ENCODE measurements at places on chromosomes 1 and 21.

GRCh38 chr1:182962554-182963115, 9.7 kb upstream of the SHCBP1L start:
- DNase-seq: peak; percentile 80

DNA sequence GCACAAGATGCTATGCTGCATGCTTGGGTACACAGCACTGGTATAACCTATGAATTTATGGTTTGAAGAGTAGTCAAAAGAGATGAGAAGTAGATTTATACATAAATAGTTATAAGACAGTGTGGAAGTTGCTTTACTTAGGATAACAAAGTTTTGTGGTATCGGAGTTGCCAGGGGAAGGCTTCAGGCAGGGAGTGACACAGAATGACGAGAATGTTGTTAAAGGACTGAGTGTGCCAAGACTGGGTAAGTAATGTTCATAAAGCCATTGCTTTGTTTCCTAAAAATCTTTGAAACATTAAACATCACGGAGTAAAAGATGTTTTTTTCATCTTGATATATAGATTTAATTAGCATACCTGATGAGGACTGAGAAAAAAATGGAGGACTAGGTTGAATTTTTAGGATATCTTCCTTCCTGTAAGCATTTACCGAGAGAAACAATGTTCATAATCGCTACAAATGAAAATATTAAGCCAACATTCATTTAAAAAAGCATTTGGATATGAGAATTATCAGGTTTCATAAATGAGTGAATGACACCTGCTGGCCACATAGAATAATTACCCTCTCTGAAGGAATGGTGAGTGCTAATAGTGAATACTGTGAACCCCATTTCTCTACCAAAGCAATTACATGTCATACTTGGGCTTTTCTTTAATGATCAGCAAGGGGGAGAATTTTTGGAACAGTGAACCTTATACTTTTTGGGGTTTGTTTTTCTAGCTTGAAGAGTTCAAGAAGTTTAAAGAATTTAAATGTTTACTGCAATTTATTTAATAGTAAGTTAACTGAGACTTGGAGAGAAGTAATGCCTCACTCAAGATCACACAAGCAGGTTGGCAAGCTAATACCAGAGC, 28.4 kb downstream of the EXTL2 start:
- no peak for DNase-seq

DNA sequence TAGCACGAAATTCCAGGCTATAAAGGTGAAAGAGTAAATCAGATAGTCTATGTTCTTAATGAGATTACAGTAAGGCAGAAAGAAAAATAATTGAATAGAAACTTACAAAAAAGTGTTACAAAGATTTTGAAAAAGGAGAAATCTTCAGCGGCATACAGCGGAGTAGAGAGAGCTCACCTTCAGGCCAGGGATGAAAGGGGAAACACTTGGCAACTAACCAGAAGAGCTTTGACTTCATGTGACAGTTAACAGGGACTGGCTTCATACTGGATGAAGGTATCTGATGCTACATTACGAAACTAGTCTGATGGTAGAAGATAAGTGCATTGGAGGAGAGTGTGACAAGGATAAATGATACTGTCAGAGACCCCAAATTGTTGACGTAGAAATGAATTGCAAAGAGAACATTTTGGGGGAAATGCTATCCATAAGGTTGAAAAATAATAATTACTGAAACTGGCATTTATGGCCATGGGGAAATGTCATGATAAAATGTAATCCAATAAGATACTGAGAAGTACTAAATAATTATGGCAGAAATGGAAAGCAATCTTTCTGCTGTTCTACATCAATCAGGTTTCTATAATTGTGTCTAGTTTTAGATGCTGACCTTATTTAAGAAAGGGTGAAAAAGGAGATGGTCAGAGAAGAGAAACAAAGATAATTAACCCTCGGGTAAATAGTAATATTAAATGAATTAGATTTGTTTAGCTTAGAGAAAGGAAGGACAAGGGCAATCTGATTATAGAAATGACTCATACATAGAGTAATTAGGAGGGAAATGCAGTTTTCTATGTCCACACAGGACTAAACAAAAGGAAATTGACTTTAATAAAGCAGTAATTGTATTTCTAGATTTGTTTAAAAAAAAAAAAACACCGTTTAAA, 808.7 kb downstream of the NCAM2 start:
- DNase-seq: no peak

- DNase-seq: no peak
These were observed 975 bp upstream of the MNDA start for GRCh38 chr1:158830074-158830677.

DNA sequence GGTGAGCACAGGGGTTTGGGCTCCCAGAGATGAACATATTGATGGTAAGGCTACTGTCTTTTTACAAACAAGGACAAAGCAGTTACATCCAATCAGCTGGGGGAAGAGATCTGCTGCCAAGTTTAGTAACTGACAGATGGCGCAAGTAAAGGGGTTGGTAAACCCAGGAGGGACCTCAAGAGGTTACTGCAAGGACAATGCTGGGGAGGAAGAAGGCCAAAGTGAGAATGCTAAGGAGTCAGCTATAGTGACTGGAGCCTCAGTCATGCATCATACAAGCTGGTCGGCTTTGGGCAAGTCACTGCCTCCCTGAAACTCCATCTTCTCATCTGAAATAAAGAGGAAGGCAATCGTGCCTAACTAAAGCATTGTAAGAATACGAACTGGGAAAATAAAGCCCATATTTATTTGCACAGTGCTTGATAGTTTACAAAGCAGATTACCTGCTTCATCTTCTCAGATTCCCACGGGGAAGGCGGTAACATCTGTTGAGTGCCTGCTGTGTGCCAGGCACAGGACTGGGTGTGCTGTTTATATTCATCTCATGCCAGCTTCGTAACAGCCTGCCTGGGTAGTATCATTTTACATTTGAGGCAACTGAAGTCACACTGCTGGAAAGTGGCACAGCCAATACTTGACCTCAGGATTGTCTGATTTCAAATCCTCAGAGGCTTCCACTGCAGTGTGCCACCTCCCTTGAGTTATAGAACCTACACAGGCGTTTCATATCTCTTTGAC, 114.8 kb downstream of the BEND5 start:
- no peak for DNase-seq

DNA sequence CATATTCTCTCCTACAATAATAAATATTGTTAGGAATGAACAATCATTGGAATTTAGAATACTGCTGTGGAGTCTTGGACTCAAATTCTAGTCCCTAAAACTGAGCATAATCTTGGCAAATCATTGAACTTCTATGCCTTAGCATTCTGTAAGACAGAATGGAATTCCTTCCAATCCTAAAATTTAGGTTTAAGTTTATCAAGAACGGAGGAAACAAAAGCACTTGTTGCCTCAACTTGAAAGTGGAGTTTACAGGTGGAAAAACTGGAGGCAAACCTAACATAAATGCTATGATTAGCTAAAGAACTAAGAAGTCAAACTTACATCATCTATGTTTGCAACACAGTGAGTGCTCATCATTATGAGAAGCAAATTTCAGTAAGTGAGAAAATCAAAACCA, 55.7 kb downstream of the BCL9 start:
- no peak for DNase-seq

DNA sequence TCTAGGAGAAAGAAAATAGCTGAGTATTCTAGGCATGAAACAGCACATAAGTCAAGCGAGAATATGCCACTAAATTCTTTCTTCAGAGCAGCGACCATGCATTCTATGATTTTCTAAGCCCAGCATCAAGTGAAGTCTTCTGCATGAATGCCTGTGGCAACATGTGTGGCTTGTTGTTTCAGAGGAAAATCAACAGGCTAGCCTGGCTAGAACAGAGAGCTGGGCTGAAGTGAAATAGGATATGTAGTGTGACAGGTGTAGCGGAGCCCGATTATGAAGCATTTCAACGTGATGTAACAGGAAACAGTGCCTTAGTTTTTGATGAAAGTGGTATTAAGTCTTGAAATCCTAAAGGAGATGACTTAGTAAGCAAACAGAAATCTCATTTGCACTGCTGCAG, 7.0 kb downstream of the CSDE1 start:
- no peak for DNase-seq

GRCh38 chr1:59015708-59016107, 231.9 kb upstream of the JUN start:
- no peak for DNase-seq

GRCh38 chr1:93595743-93596142, 85.9 kb downstream of the BCAR3 start:
- DNase-seq: no peak

DNA sequence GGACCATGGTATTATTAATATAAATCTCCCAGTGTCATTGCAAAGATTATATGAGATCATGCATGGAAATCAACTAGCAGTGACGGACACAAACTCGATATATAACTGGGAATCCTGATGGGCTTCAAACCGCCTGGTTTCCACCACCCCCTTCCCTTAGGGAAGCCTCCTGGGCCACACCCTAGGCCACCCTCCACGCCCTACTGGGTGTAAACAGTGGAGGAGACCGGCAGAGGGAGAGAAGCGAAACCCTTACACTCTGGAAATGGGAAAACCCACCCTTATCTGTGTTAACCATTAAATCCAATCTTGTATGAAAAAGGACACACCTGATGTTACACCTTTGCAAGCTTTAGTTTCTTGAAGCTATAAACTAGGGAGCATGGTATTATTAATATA, 595 bp upstream of the ZNHIT6 start:
- no peak for DNase-seq

DNA sequence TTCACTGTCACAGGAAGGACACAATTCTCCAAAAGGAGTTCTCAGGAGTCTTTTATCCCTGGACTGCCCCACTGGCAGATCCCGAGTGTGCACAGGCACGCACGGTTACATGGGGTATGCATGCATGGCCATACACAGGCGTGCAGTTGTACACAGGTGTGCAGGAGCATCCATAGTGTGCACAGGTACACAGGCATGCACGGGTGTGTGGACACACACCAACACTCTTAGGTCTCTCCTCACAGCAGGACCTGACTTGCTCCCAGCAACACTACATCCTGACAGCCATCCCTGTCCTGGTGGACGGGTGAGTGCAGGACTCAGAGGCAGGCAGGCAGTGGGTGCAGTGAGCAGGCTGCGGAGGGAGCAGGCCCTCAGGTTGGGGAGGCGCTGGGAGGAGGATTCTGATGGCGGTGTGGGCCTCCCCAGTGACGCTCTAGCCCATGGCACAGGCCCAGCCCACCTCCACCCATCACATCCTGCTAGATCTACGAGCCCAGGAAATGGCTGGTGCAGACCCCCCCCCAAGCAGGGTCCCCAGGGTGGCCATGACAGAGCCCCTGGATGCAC, 28.4 kb downstream of the SLC19A1 start:
- no peak for DNase-seq
